ENCODE measurements at places on chromosomes 1 and 21. TPM values are rescaled to one million over a fixed set of nuclear protein-coding genes. Genes with fewer than 3 reads are reported as not detected.

DNA sequence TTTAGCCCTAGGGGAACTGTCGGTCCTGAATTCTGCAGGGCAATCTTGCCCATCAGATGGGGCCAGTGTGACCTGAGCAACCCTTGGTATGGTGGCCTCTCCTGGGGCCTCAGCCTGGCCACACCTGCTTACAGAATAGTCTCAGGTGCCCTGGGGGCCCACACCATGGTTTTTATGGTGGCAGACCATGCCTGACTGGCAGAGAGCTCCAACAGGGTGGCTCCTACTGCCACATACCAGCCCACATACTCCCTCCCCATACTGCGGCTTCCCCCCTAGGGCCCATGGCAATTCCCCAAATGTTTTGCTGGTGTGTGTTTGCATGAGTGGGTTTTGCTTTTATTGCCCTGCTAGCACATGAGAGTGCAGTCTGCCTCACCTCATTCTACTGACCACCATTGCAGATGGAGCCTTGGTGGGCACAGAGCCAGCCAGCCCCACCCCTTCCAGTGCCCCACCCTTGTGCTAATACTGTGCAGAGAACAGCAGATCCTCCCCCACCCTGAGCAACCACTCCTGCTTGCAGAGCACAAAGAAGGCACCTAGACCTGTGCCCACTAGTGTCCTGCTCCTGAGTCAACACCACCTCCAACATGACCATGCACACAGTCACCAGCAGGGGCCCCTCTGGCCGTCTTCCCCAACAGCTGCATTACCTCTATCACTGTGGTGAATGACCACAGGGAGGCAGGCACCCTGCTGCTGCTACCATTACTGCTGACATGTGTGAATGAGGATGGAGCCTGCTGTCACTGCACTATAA lies 86.8 kb downstream of the GDAP2 start:
- no peak overlapping the region for H3K4me3 ChIP-seq
- no peaks in the 10 kb centered on the region for H3K36me3 ChIP-seq
- no peak for DNase-seq
- H3K4me1 ChIP-seq = no peaks in the 10 kb centered on the region

DNA sequence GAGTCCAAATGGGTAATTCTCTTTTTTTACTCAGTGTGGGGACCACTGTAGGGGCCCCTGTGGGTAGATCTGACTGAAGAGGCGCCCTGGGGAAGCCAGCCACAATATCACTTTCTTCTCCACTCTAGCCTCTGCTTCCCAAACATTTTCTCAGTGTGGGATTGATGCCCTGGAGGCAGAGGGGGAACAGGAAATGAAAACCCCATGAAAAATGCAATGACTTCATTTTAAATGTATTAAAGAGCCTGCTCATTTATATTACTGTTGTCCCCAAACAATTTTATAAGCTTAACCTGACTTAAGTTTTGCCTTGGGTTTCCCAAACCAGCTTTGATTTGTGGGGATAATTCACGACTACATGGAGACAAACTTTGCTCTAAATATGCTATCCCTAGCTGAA lies 181.9 kb downstream of the C1orf94 start:
- H3K27ac ChIP-seq = no peak overlapping the region
- H3K27me3 ChIP-seq = no peaks in the 10 kb centered on the region
- DNase-seq = no peak

Gene ELAVL4
- polyA plus RNA-seq = not detected

DNA sequence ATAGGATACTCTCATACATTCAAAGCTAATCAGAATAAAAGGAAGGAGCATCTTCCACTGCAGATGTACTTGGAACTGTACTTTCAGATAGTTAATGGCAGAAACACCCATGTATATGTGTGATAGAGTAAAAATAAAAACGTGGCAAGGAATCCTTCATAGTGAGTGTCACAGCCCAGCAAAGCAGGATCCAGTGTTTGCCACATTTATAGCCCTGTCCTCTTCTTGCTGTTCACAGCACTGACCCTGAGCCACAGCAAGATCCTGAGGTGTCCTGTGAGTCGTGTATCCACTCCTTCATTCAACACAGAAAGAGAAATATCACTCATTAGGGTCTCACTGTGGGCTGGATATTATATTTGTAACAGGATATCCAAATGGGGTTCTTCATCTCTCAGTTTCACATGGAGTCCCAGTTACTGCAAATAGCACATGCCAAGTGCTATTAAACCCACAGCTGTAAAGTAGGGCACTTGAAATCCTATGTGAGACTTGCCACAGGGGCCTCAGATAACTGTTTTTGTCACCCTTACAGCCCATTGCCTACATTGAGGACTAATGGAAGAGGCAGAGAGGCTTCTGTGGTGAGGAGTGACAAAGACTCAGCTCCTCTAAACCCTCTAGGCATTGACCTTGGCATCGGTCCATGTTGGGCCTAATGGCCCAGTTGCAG lies 41.3 kb downstream of the CYP2J2 start:
- DNase-seq = no peak
- H3K4me3 ChIP-seq = no peak overlapping the region
- H3K27me3 ChIP-seq = no peaks in the 10 kb centered on the region
- no peaks in the 10 kb centered on the region for H3K36me3 ChIP-seq

DNA sequence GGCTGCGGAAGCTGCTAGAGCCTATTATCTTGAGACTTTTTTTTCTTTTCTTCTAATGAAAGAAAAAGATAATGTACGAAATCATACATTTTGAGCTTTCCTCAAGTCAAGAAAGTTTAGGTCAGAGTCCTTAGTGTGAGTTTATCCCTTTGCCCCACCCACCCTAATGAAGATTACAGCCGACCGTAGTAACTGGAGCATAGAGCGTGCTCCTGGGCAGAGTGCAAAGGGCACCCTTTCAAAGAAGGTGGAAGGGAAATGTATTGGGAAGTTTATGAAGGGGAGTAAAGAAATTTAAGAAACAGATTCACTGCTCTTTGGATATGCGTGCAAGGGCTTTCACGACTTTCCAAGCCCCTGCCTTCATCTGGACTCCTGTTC lies 17.2 kb downstream of the GNG12 start:
- no peaks in the 10 kb centered on the region for H3K27me3 ChIP-seq
- no peak overlapping the region for H3K4me3 ChIP-seq
- H3K27ac ChIP-seq = no peak overlapping the region
- no peaks in the 10 kb centered on the region for H3K4me1 ChIP-seq

DNA sequence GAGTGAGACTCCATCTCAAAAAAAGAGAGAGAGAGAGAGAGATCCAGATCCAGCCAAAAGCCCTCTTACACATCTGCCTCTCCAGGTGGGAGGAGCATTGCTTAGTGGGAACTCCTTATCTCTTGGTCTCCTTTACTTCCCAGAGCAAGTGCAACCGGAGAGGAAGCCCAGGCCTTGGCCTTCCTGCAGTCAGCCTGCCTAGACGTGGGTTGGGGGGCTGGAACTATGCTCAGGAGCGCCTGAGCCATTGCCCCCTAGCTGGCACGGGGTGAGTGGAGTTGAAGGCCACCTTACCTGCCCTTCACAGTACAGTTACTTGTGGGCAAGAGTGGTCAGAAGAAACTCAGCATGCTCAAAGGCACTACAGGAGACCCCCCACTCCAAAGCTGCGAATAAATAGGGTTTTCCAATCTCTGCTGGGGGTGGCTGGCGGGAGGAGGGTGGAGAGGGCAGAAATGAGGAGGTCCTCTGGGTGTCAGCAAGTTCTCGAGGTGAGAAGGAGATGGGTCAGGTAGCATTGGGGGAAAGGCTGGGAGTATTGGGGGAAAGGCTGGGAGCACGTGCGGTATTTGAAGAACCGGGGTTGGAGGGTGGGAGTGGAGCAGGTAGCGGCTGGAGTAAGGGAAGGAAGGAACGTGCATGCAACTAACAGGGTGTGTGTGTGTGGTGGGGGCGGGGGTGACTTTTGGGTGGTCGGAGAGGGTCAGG lies 4.7 kb upstream of the DMBX1 start:
- peaks cover 2% of the 10 kb centered on the region for H3K4me1 ChIP-seq
- no peak for DNase-seq
- no peaks in the 10 kb centered on the region for H3K36me3 ChIP-seq
- H3K4me3 ChIP-seq = no peak overlapping the region
- no peak overlapping the region for H3K27ac ChIP-seq

DNA sequence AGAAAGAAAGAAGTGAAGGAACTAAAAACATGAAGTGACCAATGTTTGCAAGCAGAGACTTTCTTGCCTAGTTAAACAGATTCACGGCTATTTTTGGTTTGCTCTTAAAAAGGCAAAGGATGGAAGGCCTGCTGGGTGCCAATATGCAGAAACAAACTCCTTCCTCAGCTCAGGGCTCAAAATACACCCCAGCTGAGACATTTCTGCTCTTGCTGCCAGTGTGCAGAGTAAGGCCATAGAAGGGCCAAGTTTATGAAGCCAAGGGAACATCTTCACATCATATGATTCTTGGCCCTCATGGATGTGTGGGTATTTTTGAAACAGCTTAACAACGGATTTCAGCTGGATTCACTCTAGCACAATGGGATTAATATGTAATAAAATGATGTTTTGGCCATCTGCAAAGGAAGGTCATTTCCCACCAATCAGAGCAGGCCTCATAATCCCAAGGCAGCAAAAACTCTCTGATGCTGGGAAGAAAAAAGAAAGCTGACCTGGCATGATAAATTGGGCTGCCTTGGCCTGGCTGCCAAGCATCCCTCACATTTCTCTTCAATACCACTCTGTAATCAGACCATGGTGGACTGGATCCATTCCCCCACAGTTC lies 70.7 kb downstream of the CAPZB start:
- H3K4me3 ChIP-seq = no peak overlapping the region
- H3K4me1 ChIP-seq = no peaks in the 10 kb centered on the region
- H3K27ac ChIP-seq = no peak overlapping the region
- no peaks in the 10 kb centered on the region for H3K27me3 ChIP-seq

DNA sequence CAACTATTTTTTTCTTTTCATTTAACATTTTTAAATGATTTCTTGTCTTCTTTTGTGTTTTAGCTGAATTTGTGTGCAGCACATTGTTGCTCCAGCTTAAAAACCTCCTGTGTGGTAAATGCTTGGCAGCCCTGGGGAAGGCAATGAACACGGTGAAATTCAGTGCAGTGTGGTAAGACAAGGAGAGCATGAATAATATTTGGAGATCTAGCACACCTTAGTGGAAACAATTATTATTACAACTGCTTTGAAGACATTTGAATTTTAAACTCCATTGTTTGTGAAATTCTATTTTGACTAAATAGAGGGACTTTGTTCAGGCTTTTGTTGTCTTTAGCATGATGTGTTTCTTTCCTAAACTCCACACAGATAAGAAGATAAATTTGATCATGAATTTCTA lies 242.6 kb upstream of the CXADR start:
- H3K27ac ChIP-seq = no peak overlapping the region
- H3K27me3 ChIP-seq = no peaks in the 10 kb centered on the region
- no peak for DNase-seq

Gene AMY2A
- polyA plus RNA-seq = not detected

GRCh38 chr1:243316366-243316989 lies 60.6 kb downstream of the SDCCAG8 start:
- no peak overlapping the region for H3K27ac ChIP-seq
- no peaks in the 10 kb centered on the region for H3K27me3 ChIP-seq
- H3K4me3 ChIP-seq = no peak overlapping the region
- H3K36me3 ChIP-seq = peaks cover 40% of the 10 kb centered on the region
- H3K4me1 ChIP-seq = peaks cover 11% of the 10 kb centered on the region

Gene NPHS2
- polyA plus RNA-seq = not detected

- H3K27ac ChIP-seq = peak overlapping the region; percentile 60
- DNase-seq = no peak
- no peaks in the 10 kb centered on the region for H3K27me3 ChIP-seq
- H3K4me3 ChIP-seq = no peak overlapping the region
- H3K36me3 ChIP-seq = peaks cover 88% of the 10 kb centered on the region
Measured at GRCh38 chr1:212367474-212368072, 47.1 kb downstream of the PACC1 start.

DNA sequence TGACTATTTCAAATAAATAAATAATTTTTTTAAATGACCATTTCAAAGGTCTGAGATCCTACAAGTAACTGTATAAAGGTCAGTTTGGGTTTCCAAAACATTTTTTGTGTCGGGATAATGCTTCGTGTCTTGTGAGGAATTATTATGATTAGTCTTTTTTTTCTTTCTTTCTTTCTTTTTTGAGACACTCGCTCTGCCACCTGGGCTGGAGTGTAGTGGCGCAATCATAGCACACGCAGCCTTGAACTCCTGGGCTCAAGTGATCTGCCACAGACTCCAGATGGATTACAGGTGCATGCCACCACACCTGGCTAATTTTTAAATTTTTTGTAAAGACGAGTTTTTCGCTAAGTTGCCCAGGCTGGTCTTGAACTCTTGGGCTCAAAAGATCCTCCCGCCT lies 1.9 kb upstream of the SDE2 start:
- H3K36me3 ChIP-seq = no peaks in the 10 kb centered on the region
- DNase-seq = no peak

Gene GALE
- polyA plus RNA-seq = 17.6 TPM

DNA sequence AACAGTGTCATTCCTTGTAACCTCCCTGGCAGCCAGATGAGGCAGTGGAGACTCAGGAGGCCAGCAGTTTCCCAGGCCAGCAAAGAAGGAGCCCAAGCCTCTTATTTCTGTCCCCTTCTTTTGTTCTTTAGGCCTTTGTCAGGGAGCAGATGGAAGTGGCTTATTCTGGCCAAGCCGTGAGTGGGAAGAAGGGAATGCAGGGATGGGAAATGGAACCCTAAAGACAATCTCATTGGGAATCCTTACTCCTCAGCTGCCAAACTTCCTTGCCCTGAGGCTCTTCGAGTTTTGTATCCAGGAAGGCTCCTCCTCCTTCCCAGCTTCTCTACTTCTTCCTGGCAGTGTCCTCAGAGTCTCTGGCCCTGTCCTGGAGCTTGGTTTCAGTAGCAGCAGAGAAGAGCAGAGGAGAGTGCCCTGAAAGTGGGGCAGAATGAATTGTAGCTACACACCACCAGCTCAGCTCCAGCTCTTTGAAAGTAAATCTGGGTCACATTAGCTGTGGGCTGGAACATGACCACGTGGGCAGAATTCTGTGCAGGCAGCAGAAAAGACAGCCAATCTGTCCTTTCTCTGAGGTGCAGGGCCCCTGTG lies 63.9 kb downstream of the NDUFS5 start:
- H3K4me1 ChIP-seq = peaks cover 15% of the 10 kb centered on the region
- no peak overlapping the region for H3K27ac ChIP-seq
- no peak overlapping the region for H3K4me3 ChIP-seq
- no peaks in the 10 kb centered on the region for H3K27me3 ChIP-seq

DNA sequence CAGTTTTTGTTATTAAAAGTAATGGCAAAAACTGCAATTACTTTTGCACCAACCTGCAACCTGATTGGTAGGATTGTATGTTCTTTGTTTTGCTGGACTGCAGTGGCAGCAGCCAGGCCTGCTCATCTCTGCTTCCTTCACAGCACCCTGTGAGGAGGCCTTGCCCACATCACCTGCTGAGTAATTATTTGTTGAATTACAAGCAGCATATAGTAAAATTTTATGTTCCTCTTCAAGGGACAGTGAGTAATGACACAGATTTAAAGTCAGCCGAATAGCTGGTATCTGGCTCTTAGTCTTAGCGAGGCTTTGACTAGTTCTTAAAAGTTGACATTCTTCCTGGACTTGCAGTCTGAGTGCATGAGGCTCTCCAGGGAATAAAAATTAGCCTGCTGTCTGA lies 435.1 kb downstream of the PRDM2 start:
- H3K36me3 ChIP-seq = no peaks in the 10 kb centered on the region
- H3K27me3 ChIP-seq = no peaks in the 10 kb centered on the region
- no peaks in the 10 kb centered on the region for H3K4me1 ChIP-seq
- H3K4me3 ChIP-seq = no peak overlapping the region
- no peak overlapping the region for H3K27ac ChIP-seq
- no peak for DNase-seq

All from CD14-positive monocyte (primary cell).